ENCODE measurements at places on chromosomes 16 and 17.

- DNase-seq, result no peak
Measured at GRCh38 chr16:9850817-9851216, 331.4 kb downstream of the GRIN2A start.

DNA sequence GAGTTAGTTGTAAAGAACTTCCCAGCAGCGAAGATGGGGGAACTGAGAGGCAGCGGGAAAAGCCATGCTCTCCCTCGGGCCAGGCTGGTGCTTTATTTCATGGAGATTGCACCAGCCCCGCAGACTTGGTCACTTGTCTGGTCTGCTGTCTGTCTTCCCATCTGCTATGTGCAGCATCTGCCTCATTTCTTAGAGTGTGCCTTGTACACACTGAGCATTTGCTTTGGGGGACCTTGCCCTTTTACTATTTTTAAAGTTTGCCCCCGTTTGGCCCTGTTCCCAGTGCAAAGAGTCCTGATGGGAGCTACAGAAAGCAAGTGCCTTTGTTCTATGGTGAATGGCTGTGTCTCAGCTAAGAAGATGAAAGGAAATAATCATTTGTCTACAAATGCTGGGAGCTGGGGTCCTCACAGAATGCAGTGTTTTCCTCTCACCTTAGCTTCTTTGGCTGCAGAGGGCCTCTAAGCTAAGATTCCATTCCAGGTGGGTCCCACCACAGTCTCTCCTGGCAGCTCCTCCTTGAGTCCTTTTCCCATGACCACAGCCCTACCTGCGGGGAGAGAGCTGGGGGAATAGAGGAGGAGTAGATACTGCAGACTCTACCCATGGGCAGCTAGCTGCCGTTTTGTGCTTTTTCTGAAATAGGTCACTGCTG is 25.1 kb upstream of the CNOT1 start:
- DNase-seq, result no peak

- no peak for DNase-seq
Measured at GRCh38 chr17:58974354-58974753, 132.3 kb downstream of the TRIM37 start.

GRCh38 chr17:81636505-81637288 is at the start of the genes NPLOC4 and TSPAN10:
NPLOC4 (minus strand) TSS chr17:81637112; CDS start chr17:81636930, 182 bp downstream.
TSPAN10 (plus strand) TSS chr17:81637196; CDS start chr17:81642413, 5,217 bp downstream.
- peak; percentile 93 for DNase-seq

GRCh38 chr16:2925951-2926649 is 14.4 kb downstream of the FLYWCH1 start:
- DNase-seq, result no peak

- no peak for DNase-seq
Measured at GRCh38 chr17:27518545-27519521, 62.6 kb downstream of the KSR1 start.

DNA sequence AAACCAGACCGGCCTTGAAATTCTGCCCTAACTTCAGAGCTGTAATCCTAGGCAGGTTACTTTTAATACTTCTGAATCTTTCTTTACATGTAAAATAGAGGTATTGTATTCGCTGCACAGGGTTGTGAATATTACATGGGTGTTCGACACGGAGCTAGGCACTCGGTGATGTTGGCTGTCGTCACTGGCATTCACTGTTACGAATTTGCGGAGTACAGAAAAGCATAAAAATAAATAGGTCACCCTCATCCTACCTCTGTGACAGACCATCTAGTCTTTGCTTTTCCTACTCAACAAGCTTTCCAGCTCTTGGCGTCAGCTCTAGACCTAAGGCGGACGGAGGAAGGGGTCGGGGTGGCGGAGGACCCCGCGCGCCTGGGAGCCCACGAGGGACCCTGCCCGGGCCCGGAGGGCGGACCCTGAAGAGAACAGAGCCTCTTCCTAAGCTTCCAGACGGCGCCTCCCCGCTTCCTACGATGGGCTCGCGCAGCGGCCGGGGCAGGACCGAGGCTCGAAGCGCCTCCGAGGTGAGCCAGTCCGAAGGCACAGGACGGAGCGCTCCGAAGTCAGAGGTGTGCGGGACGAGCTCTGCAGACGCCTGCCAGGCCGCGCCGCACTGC is 879 bp upstream of the SPG7 start:
- DNase-seq, result no peak

DNA sequence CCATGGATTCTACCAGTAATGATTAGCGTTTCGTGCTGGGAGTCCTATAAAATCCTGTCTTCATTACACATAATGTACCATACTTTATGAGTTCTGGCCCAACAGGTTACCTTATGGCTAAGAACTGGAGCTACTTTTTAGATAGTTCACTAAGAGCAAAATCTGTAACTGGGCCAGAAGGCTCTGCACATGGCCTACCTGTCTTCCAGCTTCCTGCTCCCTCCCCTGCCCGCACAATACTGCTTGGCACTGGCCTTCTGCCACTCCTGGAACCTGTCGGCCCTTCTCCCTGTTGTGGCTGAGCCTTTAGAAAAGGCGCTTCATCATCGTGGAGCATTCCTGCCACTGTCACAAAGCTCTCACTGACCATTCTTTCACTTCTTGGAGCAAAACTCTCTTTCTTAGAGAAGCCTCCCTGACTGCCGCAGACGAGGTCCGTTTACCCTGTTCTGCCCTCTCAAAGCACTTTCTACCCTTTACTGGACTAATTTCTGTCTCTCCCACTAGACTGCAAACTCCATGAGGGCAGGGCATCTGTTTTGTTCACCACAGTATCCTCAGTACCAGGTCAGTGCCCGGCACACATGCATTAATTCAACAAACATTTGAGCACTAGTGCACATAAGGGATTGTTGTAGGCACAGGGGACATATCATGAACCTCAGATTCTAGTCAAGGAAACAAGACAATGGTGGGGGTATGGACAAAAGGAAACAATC is 116.5 kb downstream of the PARN start:
- DNase-seq, result no peak

- DNase-seq, result peak; percentile 82
Measured at GRCh38 chr17:28871056-28871579, 16.3 kb downstream of the ERAL1 start.

DNA sequence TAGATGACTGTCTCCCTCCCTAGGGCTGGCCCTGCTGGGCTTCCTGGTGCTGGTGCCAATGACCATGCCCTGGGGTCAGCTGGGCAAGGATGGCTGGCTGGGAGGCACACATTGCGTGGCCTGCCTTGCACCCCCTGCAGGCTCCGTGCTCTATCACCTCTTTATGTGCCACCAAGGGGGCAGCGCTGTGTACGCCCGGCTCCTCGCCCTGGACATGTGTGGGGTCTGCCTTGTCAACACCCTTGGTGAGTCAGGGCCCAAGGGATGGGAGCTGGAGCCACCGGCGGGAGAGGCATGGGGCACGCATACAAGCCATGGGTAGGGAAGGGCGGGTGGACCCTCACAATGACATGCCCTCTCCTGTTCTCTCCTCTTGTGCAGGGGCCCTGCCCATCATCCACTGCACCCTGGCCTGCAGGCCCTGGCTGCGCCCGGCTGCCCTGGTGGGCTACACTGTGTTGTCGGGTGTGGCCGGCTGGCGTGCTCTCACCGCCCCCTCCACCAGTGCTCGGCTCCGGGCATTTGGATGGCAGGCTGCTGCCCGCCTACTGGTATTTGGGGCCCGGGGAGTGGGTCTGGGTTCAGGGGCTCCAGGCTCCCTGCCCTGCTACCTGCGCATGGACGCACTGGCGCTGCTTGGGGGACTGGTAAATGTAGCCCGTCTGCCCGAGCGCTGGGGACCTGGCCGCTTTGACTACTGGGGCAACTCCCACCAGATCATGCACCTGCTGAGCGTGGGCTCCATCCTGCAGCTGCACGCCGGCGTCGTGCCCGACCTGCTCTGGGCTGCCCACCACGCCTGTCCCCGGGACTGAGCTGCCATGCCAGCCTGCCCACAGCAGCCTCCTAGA is 2.2 kb downstream of the PAQR4 start:
- no peak for DNase-seq

GRCh38 chr16:79297805-79298204 is 302.7 kb downstream of the MAF start:
- DNase-seq, result no peak

DNA sequence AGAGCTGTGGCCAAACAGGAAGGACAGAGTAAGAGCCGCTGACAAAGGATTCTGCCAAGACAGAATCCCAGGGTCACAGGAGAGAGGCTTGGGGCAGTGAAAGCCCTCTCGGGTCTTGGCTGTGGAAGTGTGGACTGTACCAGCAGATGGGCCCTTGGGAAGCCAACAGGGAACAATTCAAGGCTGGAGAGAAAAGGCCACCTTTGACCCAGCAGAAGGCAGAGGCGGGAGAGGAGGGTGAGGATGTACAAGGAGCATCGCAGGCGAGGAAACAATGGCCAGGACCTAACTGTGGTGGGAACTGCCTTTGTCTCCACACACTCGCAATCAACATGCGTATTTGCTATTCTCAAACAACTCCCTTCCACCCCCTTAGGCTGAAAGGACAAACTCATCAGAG is 15.7 kb downstream of the CARHSP1 start:
- no peak for DNase-seq

GRCh38 chr16:47503936-47504335 is 42.8 kb downstream of the PHKB start:
- DNase-seq, result no peak
